ENCODE measurements at places on chromosomes 5 and 9.

GRCh38 chr5:132506094-132506692 lies 15.6 kb upstream of the IRF1 start:
- no peak for DNase-seq

- no peak for DNase-seq
These were observed 10.9 kb upstream of the CLIC3 start for GRCh38 chr9:137007108-137007815.

- peak; percentile 96 for DNase-seq
These were observed 26.5 kb downstream of the ANKRD33B start for GRCh38 chr5:10590226-10590999.

GRCh38 chr5:173513521-173513991 lies 102.9 kb downstream of the BOD1 start:
- DNase-seq, result no peak

DNA sequence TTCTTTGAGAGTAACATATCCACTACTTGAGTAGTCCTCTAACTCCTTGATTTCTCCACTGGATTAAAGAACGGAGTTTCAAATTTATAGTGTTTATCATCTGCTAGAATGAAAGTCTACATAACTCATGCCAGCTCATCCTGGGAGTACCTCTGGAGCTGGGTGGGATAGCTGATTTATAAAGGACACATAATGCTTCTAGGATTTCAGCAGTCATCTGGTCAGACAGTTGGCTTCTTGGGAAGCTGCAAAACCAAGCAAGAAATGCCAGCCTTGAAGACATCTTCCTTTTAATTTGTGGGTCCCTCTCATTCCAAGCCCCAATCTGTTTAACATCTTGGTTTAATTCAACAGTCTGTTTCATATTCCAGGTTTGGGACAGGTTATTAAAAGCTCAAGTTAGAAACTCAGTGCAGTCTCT lies 3.2 kb downstream of the GALNT10 start:
- no peak for DNase-seq

- peak; percentile 88 for DNase-seq
These were observed 561 bp downstream of the DAPK1 start for GRCh38 chr9:87498046-87498810.

- no peak for DNase-seq
These were observed 188.5 kb downstream of the TRIM32 start for GRCh38 chr9:116875576-116875975.

- no peak for DNase-seq
These were observed 127.4 kb downstream of the PTTG1 start for GRCh38 chr5:160548949-160549645.

DNA sequence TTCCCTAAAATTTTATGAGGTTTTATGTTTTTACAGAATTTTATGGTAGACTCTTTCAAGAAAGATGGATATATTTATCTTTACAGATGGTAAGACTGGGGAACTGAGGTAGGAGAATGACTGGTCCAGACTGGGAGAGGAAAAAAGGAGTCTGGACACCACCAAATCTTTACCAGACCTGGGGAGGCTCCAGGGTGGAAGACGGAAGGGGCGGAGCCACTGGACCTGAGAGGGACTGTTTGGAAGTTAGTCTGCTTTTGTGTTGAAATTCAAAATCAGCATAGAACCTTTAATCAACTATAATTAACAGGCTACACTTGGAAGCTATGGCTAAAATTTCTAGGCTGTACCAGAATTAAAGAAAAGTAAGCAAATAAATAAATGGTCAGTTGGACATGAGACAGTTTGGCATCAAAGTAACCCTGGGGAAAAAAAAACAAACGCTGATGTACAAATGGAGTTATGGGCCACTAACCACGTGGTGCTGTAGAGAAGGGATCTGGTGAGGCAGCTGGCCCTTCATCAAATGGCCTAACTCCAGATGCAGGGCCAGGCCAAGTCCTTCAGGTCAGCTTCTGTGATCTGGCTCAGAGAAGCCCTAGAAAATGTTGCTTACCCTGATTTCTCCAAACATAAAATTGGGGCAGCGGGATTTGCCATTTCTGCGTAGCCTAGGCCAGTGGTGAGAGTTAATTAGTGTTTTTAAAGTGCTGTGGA lies 155.1 kb downstream of the ARSB start:
- no peak for DNase-seq

DNA sequence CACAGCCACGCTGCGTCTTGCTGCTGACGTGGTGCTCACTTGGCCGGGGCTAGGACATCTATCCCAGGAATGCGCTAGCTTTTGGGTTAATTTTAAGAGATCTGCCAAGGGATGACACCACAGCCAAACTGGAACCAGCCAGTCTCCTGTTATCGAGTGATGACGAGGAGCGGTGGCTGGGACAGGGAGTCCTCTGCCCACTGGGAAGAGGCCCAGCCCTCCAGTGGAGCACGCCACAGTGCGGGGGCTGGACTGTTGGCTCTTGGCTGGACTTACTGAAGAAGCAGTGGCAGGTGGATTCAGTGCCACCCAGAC lies 55.1 kb upstream of the PHYKPL start:
- no peak for DNase-seq

All from islet precursor cell (in vitro differentiated cells).